NCI-H1092 (cell line): ENCODE measurements at places on chromosomes 16 and 17.

DNA sequence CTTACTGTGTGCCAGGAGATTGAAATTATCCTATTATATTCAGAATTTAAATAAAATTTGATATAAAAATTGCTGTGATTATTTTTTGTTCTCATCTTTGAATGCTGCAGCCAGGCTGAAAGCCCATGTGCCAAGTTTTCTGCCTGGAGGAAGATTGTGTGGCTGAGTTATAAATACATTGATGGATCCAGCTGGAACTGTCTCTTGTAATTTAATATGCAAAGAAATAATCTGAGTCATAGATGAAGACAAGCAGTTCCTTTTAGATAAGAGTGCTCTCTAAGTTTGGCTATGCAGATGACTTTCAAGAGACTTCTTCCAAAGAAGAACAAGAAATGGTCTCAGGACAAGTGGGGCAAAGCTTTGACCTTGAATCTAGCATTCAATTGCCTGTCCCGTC, 871.0 kb downstream of the CDH11 start:
- no peak for DNase-seq

DNA sequence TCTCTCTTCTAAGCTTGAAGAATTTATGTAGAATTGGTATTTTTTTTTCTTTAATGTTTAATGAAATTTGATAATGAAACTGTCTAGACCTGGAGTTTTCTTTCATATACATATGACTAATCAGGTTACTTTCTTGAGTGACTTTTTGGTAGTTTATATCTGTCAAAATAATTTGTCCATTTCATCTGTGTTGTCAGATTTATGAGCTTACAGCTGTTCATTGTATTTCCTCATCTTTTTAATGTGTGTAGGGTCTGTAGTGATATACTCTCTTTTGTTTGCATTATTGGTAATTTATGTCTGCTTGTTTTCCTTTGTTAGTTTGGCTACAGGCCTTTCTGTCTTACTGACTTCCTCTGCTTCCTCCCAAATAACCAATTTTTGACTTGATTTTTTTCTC, 55.7 kb downstream of the TAOK1 start:
- no peak for DNase-seq

GRCh38 chr16:1531638-1531910, 1.9 kb upstream of the TMEM204 start:
- no peak for DNase-seq

- no peak for DNase-seq
Observed at GRCh38 chr17:69042308-69042707, 18.4 kb downstream of the ABCA9 start.
